Activated naive CD8-positive, alpha-beta T cell treated with anti-CD3 and anti-CD28 coated beads for 36 hours (primary cell): ENCODE measurements at places on chromosomes 6 and 20.

GRCh38 chr6:101578306-101578705 lies 184.8 kb downstream of the GRIK2 start:
- H3K27ac ChIP-seq, result no peak overlapping the region
- no peak overlapping the region for H3K4me3 ChIP-seq
- no peaks in the 10 kb centered on the region for H3K4me1 ChIP-seq
- no peaks in the 10 kb centered on the region for H3K36me3 ChIP-seq

GRCh38 chr20:57250607-57251343 lies 15.7 kb downstream of the BMP7 start:
- H3K4me3 ChIP-seq, result no peak overlapping the region
- no peaks in the 10 kb centered on the region for H3K36me3 ChIP-seq
- peaks cover 8% of the 10 kb centered on the region for H3K4me1 ChIP-seq
- peak; percentile 30 for DNase-seq
- no peak overlapping the region for H3K27ac ChIP-seq
- peaks cover 21% of the 10 kb centered on the region for H3K27me3 ChIP-seq

- H3K4me1 ChIP-seq, result peaks cover 14% of the 10 kb centered on the region
- no peak for DNase-seq
- H3K36me3 ChIP-seq, result peaks cover 4% of the 10 kb centered on the region
- H3K27me3 ChIP-seq, result no peaks in the 10 kb centered on the region
Observed at GRCh38 chr6:137655291-137655690, 161.1 kb upstream of the OLIG3 start.

DNA sequence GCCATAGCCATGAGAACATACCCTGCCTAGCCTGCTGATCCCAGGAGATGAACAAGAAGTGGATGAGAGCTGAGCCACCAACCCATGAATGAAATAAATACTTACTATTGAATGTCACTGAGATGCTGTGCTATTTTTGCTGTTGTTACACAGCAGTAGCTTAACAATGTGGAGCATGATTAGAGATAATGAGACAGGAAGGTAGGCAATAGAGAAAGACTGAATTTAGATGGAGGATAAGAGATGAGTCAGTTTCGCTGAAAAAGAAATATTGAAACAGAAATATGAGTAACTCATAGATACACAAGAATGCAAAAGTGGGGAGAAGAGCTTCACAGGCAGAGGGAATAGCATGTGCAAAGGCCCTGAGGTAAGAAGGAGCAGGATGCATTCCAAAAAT lies 94.9 kb upstream of the TOP1 start:
- H3K27me3 ChIP-seq, result no peaks in the 10 kb centered on the region
- H3K36me3 ChIP-seq, result no peaks in the 10 kb centered on the region
- no peaks in the 10 kb centered on the region for H3K4me1 ChIP-seq
- H3K4me3 ChIP-seq, result no peak overlapping the region

DNA sequence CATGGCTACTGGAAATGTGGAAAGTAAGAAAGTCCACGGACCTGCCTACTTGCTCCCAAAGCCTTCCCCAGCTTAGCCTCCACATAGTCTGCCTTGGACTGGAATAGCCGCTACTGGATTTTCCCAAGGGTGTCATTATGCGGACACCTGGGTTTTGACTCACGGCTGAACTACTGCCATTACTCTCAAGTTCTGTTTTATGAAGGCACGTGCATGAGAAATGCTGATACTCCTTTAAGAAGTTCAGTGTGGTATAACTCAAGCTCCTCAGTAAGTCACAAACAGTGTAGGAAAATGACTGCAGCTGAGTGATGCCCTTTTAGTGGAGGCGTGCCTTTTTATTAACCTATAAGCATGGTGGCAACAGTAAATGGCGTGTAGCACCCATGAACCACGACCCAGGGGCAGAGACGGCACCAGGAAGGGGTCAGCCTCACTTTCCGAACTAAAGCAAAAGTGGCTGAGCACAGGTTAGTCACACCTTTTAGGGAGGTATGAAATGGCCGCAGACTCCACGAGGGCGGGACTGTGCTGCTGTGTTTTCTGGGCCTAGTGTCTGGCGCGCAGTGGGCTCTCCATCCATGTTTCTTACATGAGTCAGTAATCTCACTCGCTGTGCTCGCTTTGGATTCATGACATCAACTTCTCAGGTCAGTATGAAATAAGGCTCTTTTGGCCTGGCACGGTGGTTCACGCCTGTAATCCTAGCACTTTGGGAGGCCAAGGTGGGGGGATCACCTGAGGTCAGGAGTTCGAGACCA lies 23.9 kb downstream of the PSMG4 start:
- H3K27me3 ChIP-seq, result no peaks in the 10 kb centered on the region
- H3K4me3 ChIP-seq, result no peak overlapping the region
- H3K4me1 ChIP-seq, result peaks cover 4% of the 10 kb centered on the region
- H3K36me3 ChIP-seq, result peaks cover 2% of the 10 kb centered on the region
- DNase-seq, result no peak

- H3K4me3 ChIP-seq, result peak overlapping the region; percentile 66
- H3K36me3 ChIP-seq, result peaks cover 67% of the 10 kb centered on the region
- peak; percentile 71 for DNase-seq
- peaks cover 95% of the 10 kb centered on the region for H3K4me1 ChIP-seq
- H3K27me3 ChIP-seq, result no peaks in the 10 kb centered on the region
Observed at GRCh38 chr6:111805511-111806164, 67.6 kb downstream of the FYN start.

GRCh38 chr20:38645980-38646858 lies 44.6 kb downstream of the ARHGAP40 start:
- H3K27me3 ChIP-seq, result peaks cover 45% of the 10 kb centered on the region
- peak overlapping the region; percentile 72 for H3K4me3 ChIP-seq
- H3K4me1 ChIP-seq, result peaks cover 7% of the 10 kb centered on the region
